ENCODE measurements at places on chromosomes 3 and 15.

- DNase-seq: no peak
Observed at GRCh38 chr3:16073203-16073602, 101.3 kb upstream of the GALNT15 start.

GRCh38 chr15:57236561-57237300 lies 139.6 kb upstream of the CGNL1 start:
- no peak for DNase-seq

GRCh38 chr15:74136814-74137536 lies 6.6 kb downstream of the ISLR2 start:
- DNase-seq: no peak

- no peak for DNase-seq
Observed at GRCh38 chr3:173599673-173600072, 202.1 kb downstream of the NLGN1 start.

- DNase-seq: no peak
Observed at GRCh38 chr3:58497097-58497496, 5.2 kb downstream of the KCTD6 start.

Measured in stimulated activated CD8-positive, alpha-beta memory T cell treated with anti-CD3 and anti-CD28 coated beads, Interleukin-7, amount 100 ng/mL, for 4 hours (primary cell).